ENCODE measurements at places on chromosomes 5 and 9.

DNA sequence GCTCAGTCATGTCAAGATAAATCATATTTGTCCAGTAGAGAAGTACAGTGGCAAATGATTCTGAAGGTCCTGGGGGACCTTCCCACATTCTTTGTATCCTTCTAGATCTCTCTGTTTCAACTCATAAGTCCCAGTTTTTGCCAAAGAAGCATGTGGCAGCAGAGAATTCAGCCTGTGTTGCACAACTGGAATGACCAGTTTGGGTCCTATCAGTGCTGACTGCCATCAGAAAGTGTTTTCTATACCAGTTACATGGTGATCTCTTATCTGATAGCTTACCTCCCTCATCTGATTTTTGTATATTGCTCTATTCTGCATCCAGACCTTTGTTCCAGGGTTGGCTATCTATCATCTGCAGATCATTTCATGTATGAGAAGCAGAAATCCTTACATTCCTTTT lies 21.7 kb downstream of the GM2A start:
- no peak for DNase-seq

DNA sequence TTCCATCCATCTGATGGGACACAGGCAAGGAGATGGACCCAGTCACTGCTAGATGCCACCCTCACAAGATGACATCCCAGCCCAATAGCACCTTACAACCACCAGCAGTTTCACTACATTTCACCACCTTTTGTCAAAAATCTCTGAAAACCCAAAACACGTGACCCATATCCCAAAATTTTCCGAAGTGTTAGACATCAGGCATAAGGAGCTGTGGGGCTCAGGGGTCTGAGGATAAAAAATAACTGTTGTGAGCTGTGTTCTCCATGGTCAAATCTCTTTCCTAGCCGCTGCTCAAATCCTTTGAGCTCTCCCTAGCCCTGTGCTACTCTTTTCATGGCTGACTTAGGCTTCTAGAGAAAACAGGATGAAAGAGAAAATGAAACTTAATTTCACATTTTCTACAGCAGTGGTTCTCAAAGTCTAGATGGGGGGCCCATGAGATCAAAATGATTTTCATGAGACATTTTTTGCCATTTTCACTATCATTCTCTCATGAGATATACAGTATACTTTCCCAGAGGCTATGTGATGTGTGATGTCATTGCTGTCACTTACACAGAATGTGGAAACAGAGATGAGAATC lies 40.7 kb downstream of the TIMD4 start:
- no peak for DNase-seq

DNA sequence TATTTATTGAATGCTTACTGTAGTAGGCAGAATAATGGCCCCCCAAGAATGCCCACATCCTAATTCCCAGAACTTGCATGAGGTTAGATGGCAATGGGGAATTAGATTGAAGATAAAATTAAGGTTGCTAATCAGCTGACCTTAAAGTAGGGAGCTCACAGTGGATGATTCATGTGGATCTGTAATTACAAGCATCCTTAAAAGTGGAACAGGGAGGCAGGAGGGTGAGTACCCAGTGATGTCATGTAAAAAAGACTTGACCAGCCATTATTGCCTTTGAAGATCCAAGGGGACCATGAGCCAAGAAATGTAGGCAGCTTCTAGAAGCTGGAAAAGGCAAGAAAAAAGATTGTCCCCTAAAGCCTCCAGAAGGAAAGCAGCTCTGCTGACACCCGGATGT lies 71.4 kb downstream of the GABBR2 start:
- DNase-seq = no peak

GRCh38 chr5:67407979-67408378 lies 211.4 kb upstream of the CD180 start:
- DNase-seq = no peak

DNA sequence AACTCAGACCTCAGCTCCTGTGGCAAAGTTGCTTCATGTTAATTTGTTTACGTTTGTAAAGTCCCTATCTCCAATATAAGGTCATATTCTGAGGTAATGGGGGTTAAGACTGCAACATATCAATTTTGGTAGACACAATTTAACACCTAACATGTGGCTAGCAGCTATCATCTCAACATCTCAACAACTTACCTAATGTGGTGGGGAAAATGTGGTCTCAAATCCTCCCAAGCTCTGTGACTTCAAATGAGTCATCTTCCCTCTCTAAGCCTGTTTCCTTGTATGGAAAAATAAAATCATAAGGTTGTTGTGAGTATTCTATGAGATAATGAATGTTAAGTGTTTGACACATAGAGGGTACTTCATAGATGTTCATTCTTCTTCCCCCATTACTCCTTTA lies 443.3 kb downstream of the CDK5RAP2 start:
- no peak for DNase-seq

- DNase-seq = no peak
Observed at GRCh38 chr5:181114844-181115778, 15.9 kb downstream of the OR2V1 start.

Measured in ovary (tissue), 10 donors.